ENCODE measurements at places on chromosomes 4 and X.

DNA sequence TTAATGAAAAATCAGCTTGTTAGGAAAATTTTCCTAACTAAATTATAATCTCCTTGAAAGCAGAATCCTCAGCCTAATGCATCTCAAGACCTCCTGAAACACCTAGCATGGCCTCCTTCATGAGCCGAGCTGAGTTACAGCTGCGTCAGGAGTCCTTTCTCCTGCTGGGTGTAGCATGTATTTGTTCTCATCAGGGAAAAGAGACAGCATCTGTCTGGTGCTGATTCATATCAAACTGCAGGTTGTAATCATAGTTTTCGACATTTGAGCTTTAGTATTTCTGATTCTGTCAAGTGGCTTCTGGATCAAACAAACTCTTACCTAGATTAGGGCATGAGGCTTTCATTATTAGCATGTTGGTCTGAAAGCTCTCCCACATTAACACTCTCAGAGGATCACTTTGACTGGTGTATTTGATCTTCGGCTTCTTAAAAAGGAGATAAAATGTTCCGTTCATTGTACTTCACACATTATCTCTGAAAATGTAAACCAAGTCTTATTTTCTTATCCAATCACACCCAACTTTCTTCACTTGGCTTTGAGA, 140.1 kb upstream of the FRG1 start:
- DNase-seq: no peak

- no peak for DNase-seq
Observed at GRCh38 chrX:68232206-68232605, 201.1 kb downstream of the OPHN1 start.

- DNase-seq: no peak
Observed at GRCh38 chr4:68466185-68466584, 18.9 kb downstream of the TMPRSS11E start.

GRCh38 chr4:15542760-15543159, 73.1 kb downstream of the CC2D2A start:
- DNase-seq: no peak

- no peak for DNase-seq
Observed at GRCh38 chr4:124030147-124030546, 633.6 kb downstream of the SPRY1 start.

- DNase-seq: no peak
Observed at GRCh38 chr4:71446479-71447081, 107.8 kb downstream of the SLC4A4 start.

DNA sequence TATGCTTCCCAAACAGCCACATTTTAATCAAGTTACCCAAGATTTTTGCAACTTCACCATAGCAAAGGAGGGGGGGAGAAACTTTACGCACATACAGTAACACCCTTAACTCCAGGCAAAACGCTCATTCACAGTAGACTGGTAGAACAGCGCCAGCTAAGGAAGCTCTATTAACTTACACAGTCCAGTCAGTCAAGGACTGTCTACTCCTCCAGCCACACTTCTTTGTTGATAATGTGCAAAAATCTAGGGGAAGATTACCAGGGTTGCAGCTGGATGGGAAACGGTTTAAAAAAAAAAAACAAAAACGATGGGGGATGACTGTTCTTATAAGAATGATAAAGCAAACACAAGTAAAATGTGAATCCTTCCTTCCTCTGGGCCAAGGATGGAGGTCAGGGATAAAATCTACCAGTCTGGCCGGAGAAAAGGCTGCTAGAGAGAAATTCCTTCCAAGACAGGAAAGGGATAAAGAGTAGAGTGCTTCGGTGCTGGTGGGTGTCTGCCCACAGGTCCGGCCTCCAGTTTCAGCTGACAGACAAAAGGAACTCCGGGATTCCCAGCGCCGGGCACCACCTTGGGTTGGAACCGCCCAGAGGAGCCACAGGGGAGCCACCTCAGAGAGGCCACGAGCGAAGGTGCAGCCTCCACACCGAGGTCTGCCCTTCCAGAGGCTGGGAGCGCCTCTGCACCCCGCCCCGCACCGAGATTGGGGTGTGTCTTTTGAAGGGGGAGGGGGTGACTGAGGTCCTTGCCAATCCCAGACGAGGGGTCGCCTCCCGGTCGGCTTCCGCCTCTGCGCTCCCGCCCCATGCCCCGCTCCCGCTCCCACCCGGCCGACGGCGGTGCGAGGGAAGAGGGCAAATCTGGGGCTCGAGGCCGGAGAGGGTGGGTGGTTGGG, 811 bp downstream of the ANKRD50 start:
- no peak for DNase-seq

DNA sequence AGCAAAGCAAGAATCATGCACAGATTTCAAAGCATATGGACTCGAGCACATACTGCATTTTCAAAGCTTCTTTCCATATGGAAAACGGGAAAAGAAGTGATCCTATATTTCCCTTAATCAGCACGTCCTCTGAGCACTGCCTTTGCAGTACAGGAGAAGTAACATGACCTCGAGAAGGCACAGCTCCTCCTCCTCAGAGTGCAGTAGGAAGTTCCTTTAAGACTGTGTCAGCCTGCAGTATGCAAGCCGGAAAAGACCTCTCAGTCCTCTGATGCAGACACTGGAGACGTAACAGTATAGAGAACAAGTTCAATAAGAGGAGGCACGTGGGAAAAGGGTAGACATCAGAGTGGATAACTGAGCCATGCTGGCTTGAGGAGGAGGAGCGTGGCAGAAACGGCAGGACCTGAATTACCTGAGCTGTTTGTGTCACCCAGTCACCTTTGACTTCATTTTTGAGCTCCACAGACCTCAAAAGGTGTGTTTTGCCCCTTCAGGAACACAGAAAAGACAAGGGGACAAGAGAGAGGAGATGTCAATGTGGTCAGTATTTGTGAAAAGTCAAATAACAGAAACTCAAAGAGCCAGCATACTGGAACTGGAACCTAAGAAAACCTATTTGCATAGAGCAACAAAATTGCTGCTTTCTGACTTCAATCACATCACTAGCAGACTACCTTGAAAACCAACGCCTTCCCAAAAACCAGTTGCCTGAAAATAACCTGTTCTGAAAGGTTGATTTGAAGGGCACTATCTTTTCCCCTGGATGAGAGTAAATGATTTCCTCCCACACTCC, 20.8 kb downstream of the IRF2 start:
- DNase-seq: no peak

DNA sequence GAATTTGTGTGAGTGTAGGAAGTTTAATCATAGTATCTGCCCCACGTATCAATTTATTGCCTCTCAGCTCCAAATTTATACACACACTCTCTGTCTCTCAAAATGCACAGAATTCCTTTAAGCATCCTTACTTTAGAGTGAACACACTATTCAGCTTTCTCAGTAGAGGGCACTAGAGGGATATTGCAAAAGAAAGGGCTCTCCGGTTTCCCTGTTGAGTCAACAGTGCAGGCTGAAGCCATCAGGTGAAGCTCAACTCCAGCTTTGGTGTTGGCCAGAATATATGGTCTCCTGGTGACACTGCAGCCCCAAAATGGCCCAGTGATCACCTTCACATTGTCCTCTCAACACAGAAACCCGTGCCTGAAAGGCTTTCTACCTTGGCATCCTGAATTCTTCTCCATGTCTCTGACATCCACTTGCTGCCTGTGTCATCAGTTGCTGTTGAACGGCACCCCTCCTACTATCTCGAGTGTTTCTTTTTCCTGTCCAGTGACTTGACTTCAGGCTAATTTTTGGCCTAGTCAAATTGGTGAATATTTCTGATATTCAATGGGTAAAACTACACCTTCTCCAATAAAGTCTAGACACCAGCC, 670.5 kb downstream of the GABRG1 start:
- DNase-seq: no peak

- no peak for DNase-seq
Observed at GRCh38 chrX:101079736-101080270, 1.1 kb downstream of the TMEM35A start.

DNA sequence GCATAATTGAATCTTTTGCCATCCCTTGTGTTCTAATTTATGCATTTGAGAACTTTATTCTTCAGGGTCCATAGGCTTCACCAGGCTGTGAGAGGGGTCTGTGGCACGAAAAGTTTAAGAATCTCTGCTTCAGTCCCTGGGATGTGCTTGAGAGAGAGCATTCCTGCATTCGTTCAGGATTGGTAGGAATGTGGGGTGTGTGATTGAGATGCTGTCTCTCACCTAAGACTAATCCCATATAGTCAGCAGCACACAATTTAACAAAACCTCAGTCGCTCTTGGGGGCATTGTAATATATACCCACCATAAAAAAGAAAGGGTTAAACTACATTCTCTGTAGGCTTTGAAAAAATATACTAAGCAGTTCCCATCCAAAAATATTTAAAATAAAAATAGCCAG, 41.7 kb downstream of the PTTG2 start:
- DNase-seq: no peak

GRCh38 chrX:91108761-91109160, 325.9 kb upstream of the PABPC5 start:
- no peak for DNase-seq

DNA sequence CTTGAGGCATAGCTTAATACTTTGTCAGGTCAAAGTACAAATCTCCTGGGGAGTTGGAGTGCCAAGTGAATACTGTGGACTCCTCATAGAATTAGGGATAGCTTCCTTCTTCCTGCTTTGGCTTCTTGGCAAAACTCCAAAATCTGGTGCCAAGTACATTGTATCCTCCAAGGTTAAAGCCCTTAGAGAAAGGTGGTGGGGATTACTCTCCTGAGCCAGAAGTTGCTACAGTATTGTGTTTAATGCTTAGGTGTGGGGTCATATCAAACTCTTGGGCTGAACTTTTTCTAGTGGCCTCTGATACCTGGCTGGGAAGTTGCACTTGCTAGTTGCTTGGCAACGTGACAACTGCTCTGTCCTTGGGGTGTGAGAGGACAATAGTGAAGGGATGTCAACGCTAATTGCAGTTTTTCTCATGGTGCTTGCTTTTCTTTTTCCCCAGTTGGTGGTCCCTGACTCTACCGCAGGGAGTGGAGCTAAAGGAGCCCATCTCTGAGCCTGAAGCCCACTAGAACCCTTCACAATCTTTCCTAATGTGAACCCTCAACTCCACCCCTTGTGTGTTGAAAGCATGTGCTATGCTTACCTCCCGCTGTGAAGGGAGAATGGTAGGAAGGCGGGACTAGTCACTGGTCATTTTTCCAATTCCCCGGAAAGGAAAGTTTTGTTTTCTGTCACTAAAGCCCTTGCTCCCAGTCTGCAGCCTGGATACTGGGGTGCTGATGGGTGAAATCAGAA, 35.5 kb downstream of the DLG3 start:
- no peak for DNase-seq

GRCh38 chrX:130981836-130982235, 76.3 kb upstream of the ARHGAP36 start:
- no peak for DNase-seq

GRCh38 chr4:732486-732885, 26.9 kb downstream of the PCGF3 start:
- DNase-seq: no peak

GRCh38 chr4:41927796-41928499, 7.3 kb upstream of the TMEM33 start:
- DNase-seq: no peak

GRCh38 chr4:82042042-82042441, 331.7 kb downstream of the HNRNPD start:
- no peak for DNase-seq

GRCh38 chrX:12581546-12581945, 209.7 kb upstream of the PRPS2 start:
- no peak for DNase-seq

GRCh38 chr4:125316401-125316790, 1.6 kb downstream of the FAT4 start:
- no peak for DNase-seq

DNA sequence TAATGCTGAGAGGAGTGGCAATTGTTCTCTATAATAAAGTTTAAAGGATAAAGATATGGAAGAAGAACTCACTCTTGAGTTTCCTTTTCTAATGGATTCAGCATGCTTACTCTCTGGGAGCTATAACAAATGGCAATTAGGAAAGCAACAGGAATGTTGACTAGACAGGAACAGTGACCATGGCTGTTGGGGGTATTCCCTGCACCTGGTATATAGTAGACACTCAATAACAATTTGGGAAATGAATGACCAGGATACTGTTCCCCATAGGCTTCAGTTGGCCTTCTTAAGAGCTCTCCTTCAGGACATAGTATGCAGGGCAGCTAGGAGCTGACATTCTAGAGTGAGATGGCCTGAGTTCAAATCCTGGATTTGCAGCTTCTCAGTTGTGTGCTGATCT, 1.8 kb downstream of the LIMCH1 start:
- DNase-seq: no peak

DNA sequence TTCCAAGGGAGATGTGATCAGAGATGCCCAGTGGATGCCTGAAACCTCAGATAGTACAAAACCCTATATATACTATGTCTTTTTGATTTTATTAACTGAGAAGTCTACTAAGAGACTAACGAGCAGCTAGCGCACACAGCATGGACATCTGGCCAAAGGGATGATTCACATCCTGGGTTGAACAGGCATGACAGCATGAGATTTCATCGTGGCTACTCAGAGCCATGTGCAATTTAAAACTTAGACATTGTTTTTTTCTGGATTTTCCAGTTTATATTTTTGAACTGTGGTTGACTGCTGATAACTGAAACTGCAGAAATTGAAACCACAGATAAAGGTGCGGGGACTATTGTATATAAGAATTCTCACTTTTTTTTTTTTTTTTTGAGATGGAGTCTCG, 2252.9 kb upstream of the AGA start:
- no peak for DNase-seq

GRCh38 chr4:147289181-147289580, 191.7 kb upstream of the EDNRA start:
- no peak for DNase-seq

Data from GM12864 (cell line).